ENCODE measurements at places on chromosomes 16 and 17.
A peak's percentile ranks its signal among the peaks of the same experiment; 100 is the strongest.

- no peak for DNase-seq
Observed at GRCh38 chr17:62802561-62803205, 5.4 kb downstream of the MARCHF10 start.

DNA sequence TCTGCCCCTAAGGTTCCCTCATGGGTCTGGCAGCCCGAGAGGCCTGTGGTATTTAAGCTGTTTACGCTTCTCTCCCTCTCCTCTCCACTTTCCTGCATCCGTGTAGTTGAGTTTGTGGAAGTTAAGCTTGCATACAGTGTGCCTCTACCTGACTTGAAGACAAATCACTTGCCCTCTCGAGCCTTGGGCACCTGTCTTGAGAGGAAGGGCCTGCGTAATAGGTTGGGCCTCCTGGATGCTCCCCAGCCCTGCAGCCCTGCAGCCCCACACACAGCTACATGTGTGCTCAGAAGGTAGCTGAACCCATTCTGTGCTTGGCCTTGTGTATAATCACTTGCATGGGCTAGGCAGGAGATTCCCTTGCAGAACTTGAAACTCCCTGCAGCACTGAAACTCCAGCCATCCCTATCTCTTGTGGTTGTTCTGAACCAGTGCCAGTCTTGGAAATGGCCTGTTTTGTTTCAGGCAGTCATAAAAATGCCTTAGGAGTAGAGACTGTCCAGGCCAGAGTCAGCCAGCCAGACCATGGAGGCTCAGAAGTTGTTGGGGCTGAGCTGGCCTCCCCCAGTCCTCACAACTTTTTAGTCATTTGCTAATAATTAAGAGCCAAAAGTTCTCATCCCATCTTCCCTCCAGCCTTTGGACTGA lies 134.6 kb downstream of the CLEC16A start:
- DNase-seq, result no peak

GRCh38 chr16:84332975-84333684 lies 35.2 kb upstream of the ATP2C2 start:
- DNase-seq, result no peak

- DNase-seq, result no peak
Observed at GRCh38 chr17:58316260-58316960, 12.2 kb downstream of the TSPOAP1 start.

GRCh38 chr17:40718930-40719329 lies 15.4 kb upstream of the KRT24 start:
- DNase-seq, result no peak

- DNase-seq, result no peak
Observed at GRCh38 chr16:89319886-89320781, 102.6 kb downstream of the ZNF778 start.

DNA sequence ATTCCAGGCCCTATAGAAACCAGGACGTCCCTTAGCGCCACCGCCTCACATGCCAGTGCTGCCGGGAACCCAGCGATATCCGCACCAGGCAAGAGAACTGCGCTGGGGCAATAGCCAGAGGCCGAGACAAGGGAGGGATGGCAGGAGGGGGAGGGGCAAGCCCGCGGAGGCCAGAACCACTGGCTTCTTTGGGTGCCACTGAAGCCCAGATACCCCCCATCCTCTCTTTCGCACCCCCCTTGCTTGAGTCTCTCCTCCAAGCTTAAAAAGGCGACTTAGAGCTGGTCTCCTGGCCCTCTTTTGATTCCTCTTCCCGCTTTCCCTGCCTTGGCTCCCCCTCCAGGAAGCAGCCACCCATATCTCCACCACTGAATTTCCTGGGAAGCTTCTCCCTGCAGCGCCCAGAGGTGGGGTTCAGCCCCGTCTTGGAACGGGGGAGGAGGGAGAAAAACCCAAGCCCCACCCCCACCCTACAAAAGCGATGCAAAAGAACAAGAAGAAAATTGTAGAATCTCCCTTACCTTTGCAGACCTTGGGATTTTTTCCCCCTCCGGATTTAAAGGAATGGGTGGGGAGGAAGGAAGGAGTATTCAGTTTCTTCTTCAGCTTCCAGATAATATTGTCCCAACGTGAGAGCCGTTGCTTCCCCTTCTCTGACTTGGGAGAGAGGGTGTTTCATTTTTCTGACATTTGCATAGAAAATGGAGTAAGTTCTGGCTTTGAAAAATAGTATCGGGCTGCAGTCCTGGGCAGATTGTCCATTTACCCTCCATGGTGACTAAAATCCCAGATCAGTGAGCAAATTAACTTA lies 622 bp downstream of the HOXB6 start:
- no peak for DNase-seq

DNA sequence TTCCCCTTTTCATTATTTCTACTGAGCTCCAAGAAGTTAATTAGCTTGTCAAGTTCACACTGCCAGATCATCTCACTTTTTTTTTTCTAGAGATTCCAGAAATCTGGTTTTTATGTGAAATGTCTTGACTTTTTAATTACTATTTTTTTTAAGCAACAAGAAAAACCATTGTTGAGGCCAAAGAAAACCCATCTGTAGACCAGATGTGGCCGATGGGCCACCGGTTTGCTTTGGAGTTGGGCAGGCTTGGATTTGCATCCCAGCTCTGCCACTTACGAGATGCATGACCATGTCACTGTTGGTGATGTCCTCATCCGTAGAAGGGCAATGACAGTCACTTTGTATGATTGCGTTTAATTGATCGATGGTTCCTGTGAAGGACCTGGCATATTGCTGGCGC lies 34.2 kb upstream of the MRTFB start:
- DNase-seq, result no peak

- no peak for DNase-seq
Observed at GRCh38 chr17:78240012-78240655, 8.7 kb downstream of the TMEM235 start.

GRCh38 chr16:9047689-9048301 lies 43.6 kb upstream of the HAPSTR1 start:
- DNase-seq, result peak; percentile 16

- no peak for DNase-seq
Observed at GRCh38 chr16:52366983-52367382, 180.0 kb downstream of the TOX3 start.

DNA sequence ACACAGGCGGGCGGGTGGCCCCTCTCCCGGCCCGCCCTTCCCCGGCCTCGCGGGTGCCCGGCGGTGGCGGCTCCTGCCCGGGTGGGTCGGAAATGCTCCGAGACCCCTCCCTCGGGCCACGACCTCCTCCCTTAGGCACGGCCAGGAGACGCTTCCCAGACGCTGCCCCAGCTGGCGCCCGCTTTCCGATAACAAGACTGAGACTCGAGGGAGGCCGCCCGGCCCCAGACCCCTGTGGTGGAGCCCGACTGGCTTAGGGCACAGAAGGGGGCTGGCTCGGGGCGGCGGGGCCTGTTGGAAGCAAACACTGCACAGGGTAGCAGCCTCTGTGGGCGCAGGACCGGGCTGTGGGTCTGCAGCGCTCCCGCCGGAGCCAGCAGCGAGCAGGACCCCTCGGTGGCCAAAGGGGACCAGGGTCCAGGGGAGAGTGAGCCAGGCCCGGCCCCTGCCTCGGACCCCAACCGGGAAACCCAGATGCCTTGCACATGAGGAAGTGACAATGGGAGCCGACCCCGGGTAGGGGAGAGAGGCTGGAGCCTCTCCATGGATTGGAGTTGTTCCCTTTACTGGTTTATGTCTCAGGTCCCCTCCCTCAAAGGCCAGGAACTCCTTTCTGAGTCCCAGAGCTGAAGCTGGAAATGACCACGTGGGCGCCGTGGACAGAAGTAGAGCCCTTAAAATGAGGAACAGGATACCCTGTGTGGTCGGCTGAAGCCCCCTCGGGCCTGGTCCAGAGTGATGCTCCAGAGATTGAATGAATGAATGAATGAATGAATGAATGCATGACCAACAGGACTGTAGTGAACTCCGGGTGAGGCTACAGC lies 19.8 kb upstream of the ADCY7 start:
- no peak for DNase-seq

DNA sequence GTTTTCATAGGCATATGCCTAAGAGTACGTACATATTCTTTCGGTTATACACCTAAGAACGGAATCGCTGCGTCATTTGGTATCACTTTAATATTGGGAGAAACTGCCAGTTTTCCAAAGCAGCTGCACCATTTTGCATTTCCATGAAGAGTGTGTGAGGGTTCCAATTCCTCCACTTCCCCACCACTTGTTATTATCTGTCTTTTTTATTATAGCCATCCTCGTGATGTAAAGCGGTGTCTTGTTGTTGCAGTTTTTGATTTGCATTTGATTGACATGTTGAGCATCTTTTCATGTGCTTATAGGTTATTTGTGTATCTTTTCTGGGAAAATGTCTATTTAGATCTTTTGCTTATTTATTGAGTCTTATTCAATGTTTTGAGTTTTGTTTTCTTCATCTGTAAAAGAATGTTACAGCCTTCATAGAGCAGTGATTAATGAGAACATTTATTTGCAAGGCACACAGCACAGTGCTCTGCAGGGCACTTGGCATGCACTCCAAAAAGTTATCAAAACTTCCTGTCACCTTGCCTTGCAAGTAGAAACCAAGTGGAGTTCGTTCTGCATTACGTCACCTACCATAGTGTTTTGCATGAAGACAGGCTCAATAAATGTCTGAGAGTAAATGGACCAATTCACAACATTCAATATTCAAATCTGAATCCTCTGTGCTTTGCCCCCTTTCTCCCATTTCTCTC lies 26.6 kb upstream of the ST6GALNAC1 start:
- no peak for DNase-seq

DNA sequence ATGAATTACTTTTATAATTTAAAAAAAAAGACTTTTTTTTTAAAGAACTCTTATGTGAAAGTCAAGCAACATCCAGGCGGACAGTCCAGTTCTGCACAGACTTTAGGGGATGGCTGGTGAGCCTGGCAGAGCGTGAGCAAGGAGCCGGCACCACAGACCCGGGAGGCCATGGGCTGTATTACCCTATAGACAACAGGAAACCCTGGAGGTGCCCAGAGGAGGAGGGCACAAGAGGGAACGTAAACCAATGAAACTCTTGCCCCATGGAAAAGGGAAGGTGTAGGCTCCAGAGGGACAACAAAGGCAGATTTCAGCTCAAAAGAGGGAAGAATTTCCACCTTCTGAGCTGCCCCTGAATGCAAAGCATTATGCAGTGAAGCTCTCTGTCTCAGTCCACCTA lies 25.5 kb upstream of the RPH3AL start:
- no peak for DNase-seq

DNA sequence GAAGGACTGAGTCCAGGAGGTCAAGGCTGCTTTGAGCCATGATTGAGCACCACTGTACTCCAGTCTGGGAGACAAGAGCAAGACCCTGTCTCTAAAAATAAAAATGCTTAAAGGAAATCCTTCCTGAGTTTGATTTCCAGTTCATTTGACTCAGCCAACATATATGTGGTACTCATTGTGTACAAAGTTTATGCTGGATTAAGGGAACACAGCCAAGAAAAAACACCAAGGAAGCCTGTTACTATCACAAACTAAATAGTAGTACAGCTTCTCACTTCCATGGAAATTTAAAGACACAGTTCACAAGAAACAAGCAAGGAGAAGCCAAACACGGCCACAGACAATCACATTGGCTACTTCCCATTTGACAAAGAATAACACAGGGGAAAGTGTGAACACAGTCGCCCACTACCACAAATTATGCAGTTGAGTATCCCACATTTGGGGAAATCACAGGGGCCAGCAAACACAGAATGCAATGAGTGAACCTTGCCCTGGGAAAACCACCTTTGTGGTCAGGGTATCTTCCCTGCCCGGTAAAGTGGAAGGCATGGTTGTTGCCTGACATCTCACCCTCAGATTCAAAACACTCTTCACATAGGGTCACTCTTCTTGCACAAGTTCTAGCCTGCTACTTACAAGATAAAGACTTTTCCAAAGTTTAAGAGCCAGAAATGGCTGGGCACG lies 14.5 kb downstream of the TEX14 start:
- no peak for DNase-seq

- no peak for DNase-seq
Observed at GRCh38 chr16:75025761-75026160, 26.9 kb downstream of the ZNRF1 start.

DNA sequence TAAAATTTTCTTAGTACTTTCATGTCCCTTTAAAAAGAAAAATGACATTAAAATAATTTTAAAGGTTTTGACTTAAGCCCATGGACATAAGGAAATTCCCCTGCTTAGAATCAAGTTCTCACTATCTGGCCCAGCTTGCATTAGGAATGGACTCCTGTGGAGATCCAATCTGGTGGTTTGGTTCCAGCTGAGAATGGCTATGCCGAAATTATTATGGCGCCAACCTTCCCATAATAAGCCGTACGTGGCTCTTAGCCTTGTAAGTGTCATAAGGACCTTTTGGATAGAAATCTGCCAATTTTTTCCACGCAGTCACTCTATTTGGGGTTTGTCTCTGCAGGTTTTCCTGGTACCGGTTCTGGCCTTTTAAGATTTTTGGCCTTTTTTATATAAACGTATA lies 262.1 kb upstream of the MAF start:
- no peak for DNase-seq

- no peak for DNase-seq
Observed at GRCh38 chr17:63841350-63842172, 924 bp downstream of the SMARCD2 start.

- DNase-seq, result no peak
Observed at GRCh38 chr16:65600629-65601028, 478.8 kb upstream of the CDH11 start.

- DNase-seq, result no peak
Observed at GRCh38 chr17:48883171-48883570, 9.4 kb upstream of the ATP5MC1 start.

DNA sequence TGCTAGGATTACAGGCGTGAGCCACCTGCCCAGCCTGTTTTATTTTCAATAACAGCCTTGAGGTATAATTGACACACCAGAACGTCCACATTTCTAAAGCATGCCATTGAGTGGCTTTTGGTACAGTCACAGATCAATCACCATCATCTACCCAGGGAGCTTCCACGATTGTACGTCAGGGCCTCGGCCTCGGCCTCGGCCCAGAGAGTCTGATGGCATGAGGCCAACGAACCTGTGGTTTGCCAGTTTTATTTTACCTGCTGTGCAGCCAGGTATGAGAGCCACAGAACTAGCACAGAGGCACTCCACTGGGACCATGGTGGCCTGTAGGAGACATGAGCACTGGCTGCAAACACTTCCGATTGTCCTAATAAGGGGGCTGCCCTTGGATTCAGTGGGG lies 8.3 kb downstream of the UBALD1 start:
- DNase-seq, result no peak

DNA sequence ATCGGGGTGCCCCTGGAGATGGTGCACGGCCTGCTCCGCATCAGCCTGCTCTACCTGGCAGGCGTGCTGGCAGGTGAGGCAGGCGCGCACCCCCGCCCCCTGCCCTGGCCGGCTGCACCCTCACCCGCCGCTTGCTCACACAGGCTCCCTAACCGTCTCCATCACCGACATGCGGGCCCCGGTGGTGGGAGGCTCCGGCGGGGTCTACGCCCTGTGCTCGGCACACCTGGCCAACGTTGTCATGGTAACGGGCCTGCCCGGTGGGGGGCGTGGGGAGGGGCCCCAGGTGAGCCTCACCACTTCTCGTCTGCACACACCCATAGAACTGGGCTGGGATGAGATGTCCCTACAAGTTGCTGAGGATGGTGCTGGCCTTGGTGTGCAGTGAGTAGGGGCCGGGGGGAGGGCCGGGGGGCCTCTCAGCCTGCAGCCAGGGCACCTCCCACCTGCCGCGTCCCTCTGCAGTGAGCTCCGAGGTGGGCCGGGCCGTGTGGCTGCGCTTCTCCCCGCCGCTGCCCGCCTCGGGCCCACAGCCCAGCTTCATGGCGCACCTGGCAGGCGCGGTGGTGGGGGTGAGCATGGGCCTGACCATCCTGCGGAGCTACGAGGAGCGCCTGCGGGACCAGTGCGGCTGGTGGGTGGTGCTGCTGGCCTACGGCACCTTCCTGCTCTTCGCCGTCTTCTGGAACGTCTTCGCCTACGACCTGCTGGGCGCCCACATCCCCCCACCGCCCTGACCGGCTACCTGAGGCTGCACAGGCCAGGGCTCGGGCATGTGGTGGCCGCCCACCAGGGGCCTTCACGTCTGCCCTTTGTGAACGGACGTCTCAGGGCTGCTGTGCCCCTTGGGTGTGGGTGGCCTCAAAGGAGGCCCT lies 2.1 kb downstream of the RHBDL1 start:
- no peak for DNase-seq
